NCI-H774 (cell line): ENCODE measurements at places on chromosomes 13 and 19.

- no peak for DNase-seq
Observed at GRCh38 chr19:3618144-3618810, 8.3 kb downstream of the CACTIN start.

- no peak for DNase-seq
Observed at GRCh38 chr13:55669051-55669450, 1471.7 kb upstream of the PRR20A start.

- DNase-seq = no peak
Observed at GRCh38 chr13:60227158-60227557, 63.4 kb upstream of the DIAPH3 start.

- no peak for DNase-seq
Observed at GRCh38 chr19:43534816-43535761, 2.1 kb downstream of the ZNF575 start.

GRCh38 chr13:21736926-21737325 lies 66.1 kb downstream of the FGF9 start:
- no peak for DNase-seq

- no peak for DNase-seq
Observed at GRCh38 chr13:110780422-110780821, 66.9 kb downstream of the ING1 start.

DNA sequence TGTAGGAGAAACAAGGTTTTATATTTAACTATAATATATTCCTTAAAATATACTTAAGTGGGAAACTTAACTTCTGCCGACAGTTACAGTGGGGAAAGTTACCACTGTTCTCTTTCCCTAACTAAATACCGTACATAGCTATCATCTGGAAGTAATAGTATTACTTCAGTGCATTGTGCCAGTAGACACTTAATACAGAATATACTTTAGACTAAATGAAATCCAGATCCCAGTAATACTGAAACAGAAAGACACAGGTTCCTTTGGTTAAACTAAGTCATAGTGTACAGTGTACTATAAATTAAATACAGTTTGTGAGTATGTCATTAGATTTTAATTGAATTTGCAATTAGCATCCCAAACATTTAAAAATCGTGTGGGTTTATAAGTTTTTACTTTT lies 107.5 kb downstream of the PCCA start:
- DNase-seq = no peak

DNA sequence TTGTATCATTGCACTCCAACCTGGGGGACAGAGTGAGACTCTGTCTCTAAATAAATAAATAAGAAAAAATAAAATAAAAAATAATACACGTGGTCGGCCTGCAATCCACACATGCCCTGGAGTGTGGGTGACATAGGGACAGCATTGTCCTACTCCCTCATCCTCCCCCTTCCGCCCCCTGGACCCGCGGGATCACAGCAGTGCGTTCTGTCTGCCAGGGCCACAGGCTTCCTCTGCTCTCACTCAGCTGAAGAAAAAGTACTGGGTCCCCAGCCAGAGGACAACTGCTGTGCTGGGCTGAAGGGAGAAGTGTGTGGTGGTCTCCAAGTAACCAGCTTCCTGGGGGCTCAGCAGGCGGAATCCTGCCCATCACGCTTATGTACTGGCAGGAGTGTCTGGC lies 6.3 kb downstream of the BCAT2 start:
- DNase-seq = no peak

DNA sequence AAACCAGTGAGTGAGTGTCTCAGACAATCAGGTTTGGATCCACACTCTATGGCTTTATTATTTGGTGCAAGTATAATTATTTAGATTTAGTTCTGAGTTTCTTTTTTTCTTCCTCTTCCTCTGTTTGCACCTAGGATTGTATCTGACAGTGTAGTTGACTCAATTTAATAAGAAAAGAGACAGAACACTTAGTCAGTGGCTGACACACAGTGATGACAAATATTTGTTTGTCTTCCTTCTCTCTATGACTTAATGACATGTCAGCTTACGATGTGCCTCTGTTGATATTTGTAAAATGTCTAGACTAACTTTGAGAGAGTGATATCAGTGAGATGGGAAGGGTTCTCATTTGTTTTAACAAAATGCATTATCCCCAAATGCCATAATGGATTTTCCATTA lies 129.5 kb upstream of the SLC10A2 start:
- DNase-seq = no peak

DNA sequence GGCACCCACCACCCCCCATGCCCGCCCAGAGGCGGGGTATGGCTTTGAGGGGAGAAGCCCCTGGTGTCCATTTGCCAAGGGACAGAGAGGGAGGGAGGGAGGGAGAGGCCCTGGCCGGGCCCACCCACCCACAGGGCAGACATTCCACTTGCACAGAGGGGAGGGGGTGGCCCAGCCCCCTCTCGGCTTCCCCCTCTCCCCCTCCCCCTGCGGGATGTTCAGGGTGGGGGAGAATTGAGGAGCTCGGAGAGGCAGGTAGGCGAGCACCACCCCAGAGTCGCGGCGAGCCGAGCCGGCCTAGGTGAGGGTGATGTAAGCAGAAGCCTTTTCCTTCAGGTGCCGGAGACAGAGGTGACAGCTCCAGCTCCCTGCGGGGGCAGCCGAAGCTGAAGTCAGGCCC lies 12.3 kb downstream of the DPF1 start:
- DNase-seq = no peak

DNA sequence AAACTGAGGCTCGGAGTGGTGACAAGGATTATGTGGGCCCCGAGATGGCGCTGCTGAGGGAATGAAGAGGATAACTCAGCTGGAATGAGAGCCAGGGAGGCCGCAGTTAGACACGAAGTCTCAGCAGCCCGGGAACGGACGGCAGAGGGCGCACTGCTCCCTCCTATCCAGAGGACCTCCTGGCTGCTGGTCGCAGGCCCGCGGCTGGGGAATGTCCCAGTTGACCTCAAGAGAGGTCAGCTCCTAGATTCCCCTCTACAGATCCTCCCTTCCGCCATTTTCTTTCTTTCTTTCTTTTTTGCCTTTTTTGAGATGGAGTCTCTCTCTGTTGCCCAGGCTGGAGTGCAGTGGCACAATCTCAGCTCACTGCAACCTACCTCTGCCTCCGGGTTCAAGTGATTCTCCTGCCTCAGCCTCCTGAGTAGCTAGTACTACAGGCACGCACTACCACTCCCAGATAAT lies 24.1 kb upstream of the ASPDH start:
- peak; percentile 40 for DNase-seq

DNA sequence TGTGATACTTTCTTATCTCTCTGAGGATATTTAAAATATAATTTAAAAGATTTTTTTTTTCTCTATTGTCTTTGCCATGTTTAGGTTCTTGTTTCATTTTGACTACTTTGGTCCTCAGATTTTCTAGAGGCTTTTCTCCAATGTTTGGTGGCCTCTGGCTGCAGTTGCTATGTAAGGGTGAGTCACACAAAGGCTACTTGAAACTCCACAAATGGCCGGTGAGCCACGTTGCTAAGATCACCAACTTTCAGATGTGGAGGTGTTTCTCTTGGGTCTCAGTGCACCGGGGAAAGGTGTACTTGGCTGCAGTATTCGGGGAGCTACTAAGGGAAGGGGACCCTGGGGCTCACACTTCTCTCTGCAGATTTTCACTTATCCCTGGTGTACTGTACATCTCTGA lies 248.1 kb downstream of the HS6ST3 start:
- DNase-seq = no peak
